Stimulated activated CD8-positive, alpha-beta memory T cell treated with anti-CD3 and anti-CD28 coated beads, Interleukin-15, amount 100 ng/mL, for 1 hour (primary cell): ENCODE measurements at places on chromosomes 2 and 18.
A peak's percentile ranks its signal among the peaks of the same experiment; 100 is the strongest.

DNA sequence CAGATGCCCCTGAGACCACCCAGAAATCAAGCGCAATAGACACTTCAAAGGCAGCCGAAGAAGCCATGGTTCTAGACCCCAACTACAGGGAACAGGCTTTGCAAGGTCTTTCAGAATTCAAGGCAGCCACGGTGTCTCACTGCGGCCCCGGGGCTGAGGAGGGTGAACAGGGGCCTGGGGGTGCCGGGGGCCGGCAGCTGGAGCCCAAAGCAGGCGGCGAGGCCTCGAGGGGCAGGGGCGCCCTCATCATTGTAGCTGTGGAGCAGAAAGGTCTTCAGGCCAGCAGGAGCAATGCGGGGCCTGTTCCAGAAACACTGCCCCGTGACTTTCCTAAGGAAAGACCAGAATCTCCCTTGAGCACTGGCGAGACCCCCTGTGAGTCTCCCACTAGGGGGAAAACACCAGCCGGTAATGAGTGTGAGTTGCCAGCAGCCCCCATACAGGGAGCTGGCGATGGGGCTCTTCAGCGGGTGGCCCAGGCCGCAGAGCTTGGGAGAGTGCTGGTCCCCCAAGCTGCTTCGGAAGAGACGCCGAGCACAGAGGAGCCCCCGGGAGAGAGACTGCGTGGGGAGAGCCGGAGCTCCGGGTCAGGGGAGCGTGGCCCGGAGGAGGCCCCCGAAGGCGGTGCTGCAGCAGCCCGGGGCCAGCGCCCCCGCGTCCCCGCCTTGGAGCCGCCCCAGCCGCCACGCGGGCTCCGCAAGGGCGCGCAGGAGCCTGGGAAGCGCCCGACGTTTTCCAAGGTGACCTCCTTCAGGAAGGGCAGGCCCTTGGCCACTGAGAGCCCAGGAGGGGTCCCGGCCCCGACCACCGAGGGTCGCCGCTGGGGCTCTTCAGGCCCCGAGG is 79.1 kb downstream of the ARHGEF4 start:
- no peak for DNase-seq

- no peak for DNase-seq
Observed at GRCh38 chr18:46663539-46663938, 6.5 kb upstream of the LOXHD1 start.

- no peak for DNase-seq
Observed at GRCh38 chr2:168179592-168179991, 67.8 kb downstream of the STK39 start.

- no peak for DNase-seq
Observed at GRCh38 chr2:58266211-58266610, 25.1 kb upstream of the FANCL start.

- DNase-seq: peak; percentile 25
Observed at GRCh38 chr18:44838971-44839666, 158.4 kb downstream of the SETBP1 start.

- DNase-seq: no peak
Observed at GRCh38 chr18:79611040-79611681, 68.4 kb upstream of the CTDP1 start.

DNA sequence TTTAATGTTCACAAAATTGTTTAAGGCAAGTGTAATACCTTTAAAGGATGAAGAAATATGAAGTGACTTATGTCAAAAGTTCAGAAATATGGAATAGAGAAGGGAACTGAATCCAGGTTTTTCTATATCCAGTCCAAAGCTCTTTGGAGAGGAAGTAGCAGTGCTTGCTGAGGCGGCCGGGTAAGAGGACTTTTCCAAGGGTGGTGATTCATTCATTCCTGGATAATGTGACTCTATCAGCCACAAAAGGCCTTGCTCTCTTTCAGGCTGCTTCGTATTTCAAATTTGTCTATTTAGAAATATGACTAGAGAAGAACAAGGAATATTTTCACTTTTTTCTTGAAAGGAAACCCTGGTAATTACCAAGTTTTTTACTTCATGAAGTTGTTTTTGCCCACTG is 830.1 kb upstream of the ZEB2 start:
- no peak for DNase-seq

DNA sequence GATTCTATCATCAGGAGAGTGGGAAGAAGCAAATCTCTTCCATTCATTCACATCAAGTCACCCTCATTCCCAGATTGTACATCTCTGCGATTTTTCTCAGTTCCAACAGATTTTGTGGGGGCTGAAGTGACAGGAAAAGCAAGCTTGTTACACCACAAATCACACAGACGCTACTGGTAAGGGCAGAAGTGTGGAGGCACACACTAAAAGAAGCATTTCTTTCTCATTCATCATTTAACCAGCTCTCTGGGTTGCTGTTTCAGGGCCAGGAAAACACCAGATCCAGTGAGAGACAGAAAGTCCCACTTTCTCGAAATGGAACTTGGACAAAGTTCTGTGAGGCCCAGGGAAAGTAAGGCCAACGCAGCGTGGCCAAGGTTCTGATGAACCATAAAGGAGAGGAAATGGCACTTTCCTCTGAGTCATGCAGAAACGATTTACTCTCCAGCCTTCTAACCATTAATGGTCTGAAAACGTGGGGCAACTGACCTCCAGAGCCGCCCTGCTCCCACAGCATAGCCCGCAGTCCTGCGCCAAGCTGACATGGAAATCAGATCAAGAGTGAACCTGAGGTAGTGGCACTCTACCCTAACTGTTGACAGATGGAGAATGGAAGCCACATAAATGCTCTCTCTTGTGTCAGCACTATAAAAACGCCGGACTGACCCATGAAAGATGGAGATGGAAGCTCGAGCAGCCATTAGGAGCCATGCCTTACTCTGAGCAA is 191.0 kb downstream of the C1D start:
- DNase-seq: no peak

DNA sequence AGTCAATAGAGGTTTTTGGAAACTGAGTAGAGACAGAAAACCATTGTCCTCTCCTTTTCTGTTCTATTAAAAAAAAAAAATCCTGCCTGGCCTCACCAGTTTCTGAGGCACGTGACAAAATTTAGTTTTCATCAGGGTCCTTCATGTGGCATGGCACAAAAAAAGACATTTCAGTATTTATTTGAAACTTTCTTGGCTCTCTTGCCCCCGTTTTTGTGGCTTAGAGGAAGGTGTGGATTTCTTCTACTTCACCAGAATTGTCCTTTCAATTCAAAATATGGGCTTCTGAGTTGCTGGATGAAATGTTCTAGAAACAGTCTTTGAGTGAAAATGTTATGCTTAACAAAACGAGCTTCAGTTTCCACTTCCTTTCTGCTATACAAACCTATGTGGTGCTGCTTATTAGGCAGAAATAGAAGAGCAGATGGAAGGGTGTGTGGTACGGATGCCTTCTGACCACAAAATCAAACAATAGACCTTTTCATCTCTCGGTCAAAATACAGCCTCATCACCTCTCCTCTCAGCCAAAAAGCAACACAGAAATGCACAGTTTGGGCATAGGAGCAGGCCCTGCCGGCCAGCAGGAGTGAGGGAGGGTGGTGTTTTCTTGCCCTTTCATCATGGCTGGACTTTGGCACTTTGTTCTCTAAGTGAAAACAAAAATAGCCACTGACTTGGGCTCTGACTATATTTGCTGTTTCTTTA is 89.2 kb downstream of the SH3RF3 start:
- DNase-seq: no peak

DNA sequence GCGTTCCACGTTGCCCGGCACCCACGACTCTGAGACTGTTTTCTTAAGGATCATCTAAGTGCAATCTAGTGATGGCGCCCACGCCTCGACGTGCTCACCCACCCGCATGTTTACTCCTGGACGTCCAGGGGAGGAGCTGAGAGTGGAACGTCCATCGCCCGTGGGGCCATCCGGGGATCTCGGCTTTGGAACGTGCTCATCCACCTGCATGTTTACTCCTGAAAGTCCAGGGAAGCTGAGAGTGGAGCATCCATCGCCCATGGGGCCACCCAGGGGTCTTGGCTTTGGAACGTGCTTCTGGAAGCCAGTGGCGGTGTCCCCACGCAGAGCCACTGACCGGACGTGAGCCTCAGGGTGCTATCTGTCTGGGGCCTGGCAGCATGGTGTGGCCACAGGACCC is 45.6 kb upstream of the SALL3 start:
- DNase-seq: no peak

DNA sequence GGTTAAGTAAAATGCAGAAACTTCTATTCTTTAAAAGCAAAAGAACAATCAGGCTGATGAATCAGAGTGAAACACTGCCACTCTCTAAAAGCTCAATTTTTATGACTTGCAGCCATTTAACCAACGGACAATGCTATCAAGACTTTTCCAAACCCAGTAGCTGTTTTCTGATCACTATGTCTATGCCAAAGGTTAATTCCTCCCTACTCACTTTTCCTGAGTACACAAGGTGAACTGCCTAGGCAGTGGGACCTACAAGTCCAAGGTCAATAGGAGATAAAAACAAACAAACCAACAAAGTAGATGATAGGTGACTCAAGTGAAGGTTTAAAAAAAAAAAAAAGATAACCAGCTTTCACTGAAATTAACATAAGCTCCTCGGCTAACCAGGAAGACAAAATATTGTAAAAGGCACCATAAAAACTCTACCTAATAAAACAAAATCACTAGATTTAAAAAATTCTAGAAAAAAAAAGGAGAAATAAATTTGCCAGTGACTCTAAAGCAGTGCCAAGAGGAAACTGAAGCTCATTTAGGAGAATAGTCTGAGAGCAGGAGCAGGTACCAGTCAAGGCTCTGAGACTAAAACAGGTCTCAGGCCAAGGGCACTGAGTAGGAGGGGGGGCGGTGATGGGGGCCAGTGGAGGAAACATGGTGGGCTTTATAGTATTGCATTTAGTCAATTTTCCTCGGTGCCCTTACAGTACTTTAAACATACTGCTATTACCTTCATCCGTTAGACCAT is 134.1 kb upstream of the DLGAP1 start:
- DNase-seq: no peak
